ENCODE measurements at places on chromosomes 2 and 18.
A peak's percentile ranks its signal among the peaks of the same experiment; 100 is the strongest.

- DNase-seq, result no peak
These were observed 112.9 kb downstream of the PLB1 start for GRCh38 chr2:28608500-28609424.

DNA sequence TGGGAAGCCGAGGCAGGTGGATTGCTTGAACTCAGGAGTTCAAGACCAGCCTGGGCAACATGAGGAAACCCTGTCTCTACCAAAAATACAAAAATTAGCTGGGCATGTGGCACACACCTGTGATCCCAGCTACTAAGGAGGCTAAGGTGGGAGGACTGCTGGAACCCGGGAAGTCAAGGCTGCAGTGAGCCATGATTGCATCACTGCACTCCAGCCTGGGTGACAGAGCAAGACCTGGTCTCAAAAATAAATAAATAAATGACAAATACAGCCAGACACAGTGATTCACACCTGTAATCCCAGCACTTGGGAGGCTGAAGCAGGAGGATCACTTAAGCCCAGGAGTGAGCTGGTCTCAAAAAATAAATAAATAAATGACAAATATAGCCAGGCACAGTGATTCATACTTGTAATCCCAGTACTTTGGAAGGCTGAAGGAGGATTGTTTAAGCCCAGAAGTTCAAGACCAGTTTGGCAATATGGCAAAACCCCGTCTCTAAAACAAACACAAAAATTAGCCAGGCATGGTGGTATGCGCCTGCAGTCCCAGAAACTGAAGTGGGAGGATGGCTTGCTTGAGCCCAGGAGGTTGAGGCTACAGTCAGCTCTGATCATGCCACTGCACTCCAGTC is 6.2 kb downstream of the KANSL3 start:
- no peak for DNase-seq

DNA sequence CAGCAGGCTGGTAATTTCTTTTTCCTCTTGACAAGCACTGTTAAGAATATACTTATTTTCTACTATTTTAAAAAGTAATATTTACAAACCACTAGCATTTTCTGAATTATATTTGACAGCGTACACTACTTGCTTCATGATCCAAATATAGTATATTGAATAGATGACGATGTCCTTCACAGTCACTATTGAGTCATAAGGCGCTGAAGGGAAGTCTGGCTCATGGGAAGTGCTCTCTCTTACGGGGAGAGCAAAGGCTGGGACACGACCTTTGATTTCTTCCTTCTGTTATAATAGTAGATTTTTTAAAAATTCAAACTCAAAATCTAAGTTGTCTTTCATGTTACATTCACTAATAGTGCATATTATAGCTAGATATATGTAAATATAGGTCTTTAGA is 357.1 kb downstream of the SOCS6 start:
- DNase-seq, result no peak

- no peak for DNase-seq
These were observed 108.1 kb downstream of the MYT1L start for GRCh38 chr2:2222931-2223330.

DNA sequence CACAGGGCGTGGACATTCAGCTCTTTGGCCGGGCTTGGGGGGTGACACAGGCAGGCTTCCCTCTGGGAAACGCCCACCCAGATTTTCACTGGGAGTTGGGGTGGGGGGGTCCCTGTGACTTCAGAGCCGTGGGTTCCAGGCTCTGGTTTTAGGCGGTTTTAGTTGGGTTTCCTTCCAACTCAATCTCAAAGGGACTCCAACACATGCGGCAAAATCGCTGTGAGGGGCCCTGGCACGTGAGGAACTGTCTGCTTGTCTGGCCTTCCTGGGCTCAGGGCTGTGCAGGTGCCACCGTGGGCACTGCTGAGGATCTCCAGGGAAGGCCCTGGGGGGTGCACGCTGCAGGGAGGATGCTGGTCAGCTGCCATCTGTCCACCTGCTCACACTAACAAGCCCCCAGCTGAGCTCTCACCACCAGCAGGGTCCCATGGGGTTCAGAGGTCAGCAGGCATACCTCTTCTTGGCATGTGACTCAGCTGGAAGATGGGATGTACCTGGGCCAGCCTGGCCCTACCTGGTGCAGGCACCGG is 11.7 kb downstream of the HS6ST1 start:
- DNase-seq, result no peak

GRCh38 chr2:239609162-239609561 is 208.3 kb upstream of the HDAC4 start:
- DNase-seq, result no peak

DNA sequence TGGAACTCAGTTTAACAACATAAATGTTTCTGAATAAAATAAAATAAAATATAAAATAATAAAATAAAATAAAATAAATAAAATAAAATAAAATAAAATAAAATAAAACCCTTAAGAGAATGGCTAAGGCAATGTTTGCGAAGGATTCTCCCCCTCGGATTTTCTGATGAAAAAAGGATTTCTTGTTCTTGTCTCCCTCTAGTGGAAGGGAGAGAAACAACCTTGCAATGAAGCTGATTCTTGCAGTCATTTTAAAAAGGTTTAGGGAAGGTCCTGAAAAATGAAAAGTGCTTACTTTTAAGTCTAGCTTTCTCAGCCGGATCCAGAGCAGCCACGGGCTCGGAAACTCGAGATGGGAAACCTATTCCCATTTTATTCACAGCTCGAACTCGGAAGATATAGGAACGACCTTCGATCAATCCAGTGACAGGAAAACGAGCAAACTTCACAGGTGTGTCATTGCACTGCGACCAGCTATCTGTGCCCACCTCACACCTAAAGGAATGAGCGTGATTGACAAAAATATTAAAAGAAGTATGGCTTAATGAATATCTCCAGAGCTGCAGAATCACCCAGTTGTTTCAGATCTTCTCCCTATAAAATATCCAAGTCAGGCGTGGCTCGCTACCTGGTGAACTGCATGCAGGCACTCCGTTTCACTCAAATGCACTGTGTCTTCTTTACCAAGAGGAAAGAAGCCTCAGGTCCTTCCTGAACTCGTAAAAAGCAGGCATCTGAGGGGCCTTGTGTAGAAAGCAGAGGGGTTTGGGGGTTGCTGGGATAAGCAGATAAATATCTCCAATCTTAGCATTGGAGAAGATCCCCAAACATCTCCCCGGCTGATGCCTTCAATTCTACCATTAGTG is 68.1 kb downstream of the MYOM1 start:
- peak; percentile 12 for DNase-seq

DNA sequence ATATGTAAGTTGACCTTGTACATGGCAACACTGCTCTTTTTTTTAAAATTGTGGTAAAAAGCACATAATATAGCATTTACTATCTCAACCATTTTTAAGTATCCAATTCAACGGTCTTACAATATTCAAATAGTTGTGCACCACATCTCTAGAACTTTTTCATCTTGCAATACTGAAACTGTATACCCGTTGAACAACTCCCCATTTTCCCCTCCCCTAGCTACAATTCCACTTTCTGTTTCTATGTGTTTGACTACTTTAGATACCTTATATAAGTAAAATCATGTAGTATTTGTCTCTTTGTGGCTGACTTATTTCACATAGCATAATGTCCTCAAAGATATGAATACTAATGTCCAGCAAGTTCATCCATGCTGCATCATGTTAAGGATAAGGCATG is 452.1 kb downstream of the TXNL1 start:
- DNase-seq, result no peak

GRCh38 chr18:21342372-21342771 is 100.3 kb downstream of the GREB1L start:
- DNase-seq, result peak; percentile 76

DNA sequence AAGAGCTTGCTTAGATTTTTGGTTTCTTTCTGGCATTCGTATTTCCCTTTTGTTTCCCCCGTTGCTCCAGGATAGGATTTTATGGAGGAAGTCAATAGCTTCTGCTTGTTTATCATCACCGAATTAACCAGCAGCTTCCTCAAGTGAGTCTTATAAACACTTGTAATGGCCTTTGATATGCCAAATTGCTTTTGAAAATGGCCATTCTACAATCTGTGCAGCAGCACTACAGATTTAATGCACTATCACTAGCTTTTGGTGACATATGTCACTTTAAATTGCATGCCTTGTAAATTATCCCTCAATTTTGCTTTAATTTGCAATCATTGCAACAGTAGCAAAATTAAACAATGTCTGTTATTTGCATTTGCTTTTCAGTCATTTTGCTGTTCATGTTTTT is 774.7 kb downstream of the METTL4 start:
- DNase-seq, result no peak

- no peak for DNase-seq
These were observed 3.9 kb upstream of the WDSUB1 start for GRCh38 chr2:159290289-159290907.

DNA sequence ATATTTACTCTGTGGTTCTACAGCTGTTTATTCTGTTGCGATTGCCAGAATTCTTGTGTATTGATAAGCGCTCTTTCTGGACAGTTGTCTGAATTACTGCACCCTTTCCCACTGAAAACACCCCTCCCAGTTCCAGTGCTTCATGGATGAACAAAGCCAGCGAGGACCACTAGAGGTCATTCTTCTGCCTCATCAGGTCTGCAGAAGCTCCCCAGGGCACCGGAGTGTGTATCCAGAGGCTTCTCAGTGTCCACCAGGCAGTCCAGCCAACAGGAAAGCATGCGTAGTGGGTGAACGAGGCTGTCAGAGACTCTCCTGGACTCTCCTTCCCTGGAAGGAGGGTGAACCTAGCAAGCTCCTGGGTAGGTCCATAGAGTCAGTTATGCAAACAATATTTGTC is 40.6 kb upstream of the INHBB start:
- DNase-seq, result no peak

GRCh38 chr2:102009557-102009956 is 17.8 kb downstream of the IL1R2 start:
- DNase-seq, result no peak

GRCh38 chr2:49514201-49514600 is 359.9 kb upstream of the FSHR start:
- DNase-seq, result no peak

DNA sequence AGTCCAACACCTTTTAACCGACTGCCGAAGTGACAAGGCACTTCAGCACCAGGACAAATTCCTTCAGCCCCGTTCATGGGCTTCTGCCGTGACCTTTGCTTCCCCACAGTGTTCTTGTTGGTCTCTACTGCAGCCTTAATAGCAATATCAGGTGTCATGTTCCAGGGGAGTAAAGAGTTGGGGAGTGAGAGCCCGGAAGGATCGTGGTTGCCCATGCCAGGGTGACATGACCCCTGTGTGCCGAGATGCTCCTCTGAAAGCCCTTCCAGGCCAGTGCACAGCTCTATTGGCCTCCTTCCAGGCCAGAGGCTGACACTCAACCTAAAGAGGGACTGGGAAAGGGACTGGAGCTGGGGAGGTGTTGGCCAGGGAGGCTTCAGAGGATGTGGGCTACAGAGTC is 279.2 kb downstream of the CYRIA start:
- DNase-seq, result no peak

DNA sequence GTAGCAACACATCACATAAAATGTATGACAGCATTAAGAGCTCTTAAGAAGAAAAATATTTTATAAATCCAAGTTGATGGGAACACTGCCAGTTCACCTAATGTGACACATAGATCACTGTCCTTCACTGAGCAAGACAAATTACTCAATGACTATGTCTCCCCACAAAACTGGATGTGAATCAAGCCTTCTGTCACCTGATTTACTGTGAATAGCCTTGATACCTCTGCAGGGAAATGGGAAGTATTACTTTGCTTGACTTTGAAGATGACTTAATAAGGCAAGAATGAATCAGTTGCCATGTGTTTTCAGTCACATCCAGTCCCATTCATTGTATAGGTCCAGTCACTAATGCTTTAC is 94.6 kb downstream of the NYAP2 start:
- DNase-seq, result no peak

DNA sequence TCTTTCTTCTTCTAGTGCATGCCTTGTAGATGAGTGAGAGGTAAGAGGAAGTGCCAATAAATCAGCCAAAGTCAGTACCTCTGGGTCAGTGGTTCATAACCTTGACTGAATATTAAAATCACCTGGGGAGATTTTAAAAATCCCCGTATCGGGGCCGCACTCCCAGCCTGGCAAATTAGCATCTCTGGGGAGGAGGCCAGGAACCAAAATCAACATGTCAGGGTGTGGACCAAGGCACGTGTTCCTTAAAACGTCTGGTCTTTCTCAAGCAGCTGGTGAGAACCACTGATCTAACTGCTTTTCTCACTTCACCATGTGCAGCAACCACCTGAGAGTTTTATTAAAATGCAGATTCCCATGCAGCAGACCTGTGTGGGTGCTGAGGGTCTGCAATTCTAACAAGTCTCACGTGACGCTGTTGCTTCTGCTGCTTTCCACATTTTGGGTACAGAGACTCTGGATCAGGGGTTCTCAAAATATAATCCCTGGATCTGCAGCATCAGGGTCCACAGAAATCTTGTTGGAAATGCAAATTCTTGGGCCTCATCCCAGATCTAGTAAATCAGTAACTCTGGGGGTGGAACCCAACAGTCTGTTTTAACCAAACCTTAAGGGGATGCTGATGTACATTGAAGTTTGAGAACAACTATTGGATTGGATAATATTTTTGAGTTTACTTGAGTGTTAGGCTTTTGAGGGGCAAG is 49.5 kb downstream of the CHST9 start:
- DNase-seq, result no peak

- DNase-seq, result no peak
These were observed 89.9 kb downstream of the MAPK4 start for GRCh38 chr18:50649821-50650220.

GRCh38 chr2:179022685-179023084 is 27.3 kb downstream of the CCDC141 start:
- no peak for DNase-seq

DNA sequence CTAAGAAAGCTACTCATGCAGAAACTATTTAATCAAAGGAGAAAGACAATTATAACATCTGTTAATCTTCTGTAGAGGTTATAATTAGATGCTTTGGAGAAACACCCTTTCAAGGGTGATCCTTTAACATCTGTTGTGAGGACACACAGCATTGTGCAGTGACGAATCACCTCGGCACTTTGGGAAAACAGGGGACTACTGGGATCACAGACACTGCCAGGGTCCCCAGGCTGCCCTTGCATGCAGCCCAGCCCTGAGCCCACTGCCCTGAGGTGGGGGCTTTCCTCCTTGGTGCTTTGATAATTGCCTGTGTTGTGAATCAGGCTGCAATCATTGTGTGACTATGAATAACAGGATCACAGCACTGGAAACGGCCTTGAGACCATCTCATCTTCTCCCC is 10.6 kb downstream of the NCKAP5 start:
- DNase-seq, result no peak

DNA sequence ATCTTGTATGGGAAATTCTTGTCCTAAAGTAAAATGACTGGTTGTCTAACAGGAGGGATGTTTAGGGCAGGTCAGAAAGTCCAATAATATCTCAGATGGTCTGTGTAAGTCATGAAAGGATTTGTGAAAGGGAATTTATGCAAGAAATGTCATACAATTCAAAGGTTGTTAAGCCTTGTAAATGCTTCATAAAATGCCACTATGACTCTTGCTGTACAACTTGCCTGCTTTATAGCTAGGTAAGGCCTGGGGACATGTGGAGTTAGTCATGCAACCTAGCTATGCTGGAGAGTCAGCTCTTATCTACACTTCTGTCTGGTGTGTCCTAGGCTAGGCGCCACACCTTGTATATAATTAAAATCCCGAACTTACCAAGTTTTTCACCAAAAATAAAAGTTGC is 36.9 kb upstream of the VWA3B start:
- DNase-seq, result no peak

GRCh38 chr2:239917957-239918481 is 107.1 kb downstream of the NDUFA10 start:
- DNase-seq, result no peak

GRCh38 chr2:15050483-15050882 is 418.0 kb downstream of the LRATD1 start:
- DNase-seq, result no peak

GRCh38 chr2:205563646-205564045 is 118.7 kb upstream of the NRP2 start:
- no peak for DNase-seq

Data from neuronal stem cell (in vitro differentiated cells).